ENCODE measurements at places on chromosomes 2 and 18.

- no peak for DNase-seq
Measured at GRCh38 chr18:6773777-6774176, 44.3 kb downstream of the ARHGAP28 start.

DNA sequence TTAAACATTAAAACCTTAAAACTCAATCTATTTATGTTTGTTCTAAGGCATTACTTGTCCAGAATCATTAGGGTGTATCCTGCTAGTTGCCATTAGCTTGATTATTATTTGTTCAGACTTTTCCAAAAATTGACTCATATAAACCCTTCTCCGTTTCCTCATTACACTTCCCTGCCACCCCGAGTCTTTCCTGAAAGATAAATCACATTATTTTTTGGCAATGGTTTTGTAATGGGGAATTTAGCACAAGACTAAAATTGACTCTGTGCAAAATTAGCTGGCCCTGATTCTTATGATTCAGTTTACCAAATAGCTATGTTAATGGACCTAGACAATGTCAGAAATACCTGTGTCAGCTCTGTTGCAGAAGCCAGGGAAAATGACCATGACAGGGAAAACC is 112.2 kb upstream of the NT5C1B start:
- DNase-seq, result no peak

- no peak for DNase-seq
Measured at GRCh38 chr2:201949181-201949926, 84.3 kb upstream of the FZD7 start.

- no peak for DNase-seq
Measured at GRCh38 chr18:60599267-60599666, 226.7 kb upstream of the MC4R start.

DNA sequence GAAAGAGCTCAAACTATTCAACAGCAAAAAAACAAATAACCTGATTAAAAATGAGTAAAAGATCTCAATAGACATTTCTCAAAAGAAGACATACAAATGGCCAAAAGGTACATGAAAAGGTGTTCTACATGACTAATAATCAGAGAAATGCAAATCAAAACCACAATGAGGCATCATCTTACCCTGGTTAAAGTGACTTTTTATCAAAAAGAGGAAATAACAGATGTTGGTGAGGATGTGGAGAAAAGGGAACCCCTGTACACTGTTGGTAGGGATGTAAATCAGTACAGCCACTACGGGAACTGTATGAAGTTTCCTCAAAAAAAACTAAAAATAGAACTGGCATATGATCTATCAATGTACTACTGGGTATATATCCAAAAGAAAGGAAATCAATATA is 39.8 kb upstream of the TMEM163 start:
- DNase-seq, result no peak

DNA sequence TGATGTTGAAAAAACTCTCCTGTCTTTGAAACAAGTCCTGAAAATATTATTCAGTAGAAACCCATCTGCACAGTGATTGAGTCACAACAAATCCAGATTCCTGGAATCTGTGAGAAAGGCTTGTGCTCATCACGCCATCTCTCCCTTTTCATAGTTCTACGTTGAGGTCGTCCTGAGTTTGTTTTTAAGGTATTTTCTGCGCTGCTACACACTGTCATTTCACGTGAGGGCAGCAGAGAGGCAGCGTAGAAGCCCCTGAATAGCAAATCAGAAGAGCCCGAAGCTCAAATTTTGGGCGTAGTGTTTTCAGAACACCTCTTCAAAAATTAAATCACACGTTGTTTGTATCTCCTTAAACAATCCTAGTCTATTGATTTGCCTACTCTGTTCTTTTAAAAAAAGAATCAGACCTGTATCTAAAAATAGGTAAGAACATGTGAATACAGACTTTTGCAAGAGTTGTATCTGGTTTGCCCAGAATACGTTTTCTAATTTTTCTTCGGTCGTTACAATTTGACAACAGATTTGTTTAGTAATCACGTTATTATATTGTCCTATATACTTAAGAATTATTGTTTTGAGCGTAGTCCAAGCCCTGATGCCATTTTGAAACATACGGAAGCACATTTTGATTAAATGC is 61.6 kb upstream of the SLC38A11 start:
- peak; percentile 69 for DNase-seq

GRCh38 chr2:10378189-10378588 is 69.9 kb downstream of the ODC1 start:
- no peak for DNase-seq

DNA sequence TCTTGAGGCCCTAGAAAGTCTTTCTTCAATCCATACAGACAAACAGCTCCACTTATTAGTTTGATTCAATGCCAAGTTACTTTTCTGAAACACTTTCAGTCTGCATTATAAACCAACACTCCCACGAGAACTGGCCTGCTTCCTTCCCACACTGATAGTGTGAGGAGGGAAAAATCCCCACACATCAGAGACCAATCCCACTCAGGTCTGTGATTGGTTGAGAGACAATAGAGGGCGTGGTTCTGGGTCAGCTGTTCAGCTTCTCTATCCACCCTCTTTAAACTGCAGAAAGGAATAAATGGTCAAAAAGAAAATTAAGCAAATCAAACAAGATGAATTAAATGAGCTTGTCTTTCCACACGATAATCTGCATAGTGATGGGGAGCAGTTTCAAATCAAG is 152.5 kb downstream of the NRP2 start:
- no peak for DNase-seq

GRCh38 chr2:218329027-218329825 is 27.4 kb upstream of the CATIP start:
- no peak for DNase-seq

DNA sequence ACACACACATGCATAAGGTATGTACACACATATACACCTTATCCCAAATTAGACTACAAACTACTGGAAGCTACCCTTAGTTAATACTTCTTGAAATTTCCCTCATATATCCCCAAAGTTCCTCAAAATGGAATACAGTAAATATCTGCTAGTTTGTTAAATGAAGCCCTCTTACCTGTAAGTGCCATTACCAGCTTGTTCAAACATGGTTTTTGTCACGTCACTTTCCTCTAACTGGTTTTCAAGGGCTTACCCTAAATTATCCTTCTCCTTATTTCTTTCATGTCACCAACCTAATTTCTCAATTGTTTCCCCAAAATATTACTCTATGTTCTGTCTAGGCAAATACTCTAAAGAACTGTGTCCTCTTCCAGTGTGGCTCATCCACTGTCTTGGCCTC is 24.4 kb upstream of the KIDINS220 start:
- no peak for DNase-seq

GRCh38 chr2:54212456-54212855 is 43.6 kb downstream of the TSPYL6 start:
- no peak for DNase-seq

- DNase-seq, result no peak
Measured at GRCh38 chr18:30088238-30089015, 954.1 kb downstream of the DSC3 start.

- no peak for DNase-seq
Measured at GRCh38 chr18:59481436-59481835, 122.4 kb upstream of the LMAN1 start.

DNA sequence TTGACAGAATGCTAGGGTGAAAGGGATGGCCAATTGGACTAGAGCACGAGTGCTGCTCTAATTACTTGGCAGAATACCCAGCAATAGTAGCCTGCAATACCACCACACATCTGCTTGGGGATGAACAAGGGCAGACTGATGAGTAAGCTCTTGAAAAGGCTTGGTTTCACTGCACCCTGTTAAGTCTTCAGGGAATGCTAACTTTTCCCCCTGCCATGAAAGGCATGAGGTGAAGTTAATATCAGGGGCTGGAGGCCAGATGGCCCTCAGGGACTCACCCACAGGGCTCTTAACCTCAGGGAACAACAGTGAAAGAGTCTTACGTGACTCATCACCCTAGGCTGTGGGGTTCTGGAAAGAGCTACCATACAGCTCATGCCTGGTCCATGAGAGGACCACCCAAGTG is 51.7 kb upstream of the MYL1 start:
- no peak for DNase-seq

DNA sequence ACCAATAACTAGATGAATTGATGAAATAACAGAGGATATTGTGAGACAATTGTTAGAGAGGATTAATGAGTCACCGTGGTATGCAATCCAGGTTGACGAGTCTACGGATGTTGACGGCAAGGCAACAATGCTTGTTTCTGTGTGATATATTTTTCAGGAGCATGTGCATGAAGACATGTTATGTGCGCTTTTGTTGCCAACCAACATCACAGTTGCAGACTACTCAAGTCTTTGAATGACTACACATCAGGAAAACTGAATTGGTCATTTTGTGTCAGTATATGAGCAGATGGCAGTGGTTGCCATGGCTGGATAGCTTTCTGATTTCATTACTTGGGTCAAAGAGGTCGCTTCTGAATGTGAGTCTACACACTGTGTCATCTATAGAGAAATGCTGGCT is 96.8 kb upstream of the CRACDL start:
- no peak for DNase-seq

- DNase-seq, result no peak
Measured at GRCh38 chr2:3752376-3752775, 49.0 kb downstream of the DCDC2C start.

DNA sequence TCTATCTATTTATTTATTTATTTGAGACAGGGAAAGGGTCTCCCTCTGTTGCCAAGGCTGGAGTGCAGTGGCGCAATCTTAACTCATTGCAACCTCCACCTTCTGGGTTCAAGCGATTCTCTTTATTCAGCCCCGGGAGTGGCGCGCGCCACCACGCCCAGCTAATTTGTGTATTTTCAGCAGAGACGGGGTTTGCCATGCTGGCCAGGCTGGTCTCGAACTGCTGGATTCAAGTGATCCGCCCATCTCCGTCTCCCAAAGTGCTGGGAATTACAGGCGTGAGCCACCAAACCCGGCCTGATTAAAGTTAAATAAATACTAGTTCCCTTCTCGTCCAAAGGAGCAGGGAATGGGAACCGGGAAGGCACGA is 4.2 kb upstream of the CTDSP1 start:
- DNase-seq, result peak; percentile 72

- no peak for DNase-seq
Measured at GRCh38 chr2:143545949-143546255, 416.7 kb downstream of the ARHGAP15 start.

DNA sequence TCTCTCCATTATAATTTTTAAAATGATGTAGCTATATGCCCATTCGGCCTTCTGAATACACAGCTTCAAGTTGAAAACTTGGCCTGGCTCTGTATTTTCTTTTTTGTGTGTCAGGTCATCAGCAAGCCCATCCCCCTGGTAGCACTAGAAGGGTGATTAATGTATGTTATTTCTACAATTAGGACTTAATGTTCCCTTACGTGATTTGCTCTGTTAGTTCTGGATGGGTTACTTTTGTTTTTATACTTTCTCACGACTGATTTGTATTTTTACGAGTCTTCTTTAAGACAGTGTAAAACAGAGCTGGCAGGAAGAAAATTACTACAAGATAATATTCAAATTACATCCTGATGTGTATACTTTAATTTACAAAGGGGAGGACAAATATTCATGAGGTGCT is 88.4 kb upstream of the RGPD4 start:
- no peak for DNase-seq

GRCh38 chr2:26122630-26123029 is 50.3 kb upstream of the GAREM2 start:
- no peak for DNase-seq

- DNase-seq, result no peak
Measured at GRCh38 chr2:127047054-127047453, 59.9 kb downstream of the BIN1 start.

- DNase-seq, result no peak
Measured at GRCh38 chr2:167489325-167489724, 601.0 kb downstream of the XIRP2 start.

DNA sequence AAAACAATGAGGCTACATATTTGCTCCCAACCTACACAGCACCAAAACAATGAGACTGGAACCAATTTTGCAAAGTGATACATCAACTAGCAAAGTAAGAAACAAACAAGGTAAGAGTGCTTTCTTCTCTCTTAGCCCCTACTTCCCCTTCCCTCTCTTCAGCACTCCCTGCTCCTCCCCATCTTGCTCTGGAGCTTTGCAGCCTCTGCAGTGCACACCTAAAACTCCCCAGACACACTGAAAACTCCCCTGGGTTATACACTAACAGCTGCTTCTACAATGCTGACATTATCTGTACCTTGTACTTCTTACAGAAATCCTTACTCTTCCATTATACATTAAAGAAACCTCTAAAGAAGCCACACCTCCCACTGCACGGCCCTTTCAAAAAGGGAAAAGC is 93.7 kb downstream of the RBMS1 start:
- DNase-seq, result no peak

DNA sequence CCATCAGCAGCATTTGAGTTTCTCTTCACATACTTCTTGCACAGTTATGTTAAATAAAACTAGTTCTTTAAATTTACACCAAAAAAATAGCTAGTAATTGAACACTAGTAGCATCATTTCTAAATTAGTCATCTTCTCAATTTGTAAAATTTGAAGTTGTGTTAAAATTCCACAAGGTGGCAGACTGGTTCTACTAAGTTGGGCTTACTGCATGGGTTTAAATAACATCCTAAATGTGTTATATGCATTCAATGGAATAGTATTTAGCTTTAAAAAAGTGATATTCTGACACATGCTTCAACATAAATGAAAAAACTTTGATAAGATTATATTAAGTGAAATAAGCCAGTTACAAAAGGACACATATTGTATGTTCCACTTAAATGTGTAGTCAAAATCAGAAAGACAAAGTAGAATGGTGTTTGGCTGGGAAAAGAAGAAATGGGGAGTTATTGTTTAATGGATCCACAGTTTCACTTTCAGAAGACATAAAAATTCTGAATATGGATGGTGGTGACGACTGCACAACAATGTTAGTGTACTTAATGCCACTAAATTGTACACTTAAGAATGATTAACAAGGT is 28.7 kb upstream of the RPRD1A start:
- DNase-seq, result peak; percentile 70

GRCh38 chr2:202911203-202911511 is 316 bp downstream of the WDR12 start:
- no peak for DNase-seq

- no peak for DNase-seq
Measured at GRCh38 chr2:235762832-235763598, 269.2 kb downstream of the AGAP1 start.

DNA sequence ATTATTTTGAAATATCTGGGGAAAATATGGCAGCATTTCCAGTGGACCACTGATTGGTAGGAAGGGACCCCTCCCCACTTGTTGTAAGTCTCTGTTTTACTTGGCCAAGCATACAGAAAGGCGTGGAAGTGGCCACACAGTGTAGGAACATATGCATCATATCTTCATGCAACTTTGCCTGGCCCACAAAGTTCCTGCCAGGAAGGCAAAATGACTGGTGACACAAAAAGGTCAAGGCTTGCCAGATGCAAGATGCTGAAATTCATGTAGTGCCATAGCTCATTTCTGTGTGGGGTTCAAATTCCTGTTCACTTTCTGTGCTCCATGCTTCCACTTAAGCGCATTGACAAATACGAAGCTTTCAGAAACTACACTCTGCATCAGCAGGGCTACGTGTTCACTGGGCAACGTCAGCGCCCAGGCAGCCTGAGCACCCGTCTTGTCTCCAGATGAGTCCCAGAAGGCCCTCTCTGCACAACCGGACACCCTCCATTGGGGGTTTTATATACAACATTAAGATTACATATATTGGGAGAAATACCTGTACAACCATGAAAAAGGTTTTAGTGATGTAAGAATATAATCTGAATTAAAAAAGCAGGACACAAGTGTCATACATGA is 3.6 kb downstream of the DYNC2LI1 start:
- DNase-seq, result no peak
